Fibroblast of villous mesenchyme (primary cell): ENCODE measurements at places on chromosomes 4 and X. TPM values are rescaled to one million over a fixed set of nuclear protein-coding genes. Genes with fewer than 3 reads are reported as not detected.
A peak's percentile ranks its signal among the peaks of the same experiment; 100 is the strongest.

DNA sequence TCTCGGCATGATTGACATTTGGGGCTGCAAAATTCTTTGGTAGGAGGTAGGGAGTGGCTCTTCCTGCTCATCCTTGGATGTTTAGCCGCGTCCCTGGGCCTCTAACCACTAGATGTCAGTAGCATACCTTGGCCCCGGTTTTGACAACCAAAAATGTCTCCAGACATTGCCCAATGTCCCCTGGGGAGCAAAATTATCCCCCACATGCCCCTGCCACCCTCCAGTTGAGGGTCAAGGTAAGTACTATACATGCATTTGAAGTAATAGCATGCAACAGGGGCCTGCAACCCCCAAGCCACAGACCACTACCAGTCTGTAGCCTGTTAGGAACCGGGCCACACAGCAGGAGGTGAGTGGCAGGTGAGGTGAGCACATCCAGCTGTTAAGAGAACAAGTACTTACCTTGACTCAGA, 17.6 kb upstream of the KIAA1210 start:
- DNase-seq, result peak; percentile 11

GRCh38 chrX:74505437-74505836, 84.1 kb downstream of the SLC16A2 start:
- DNase-seq, result no peak

Gene GPR50
- not detected in 2 replicates for total RNA-seq

DNA sequence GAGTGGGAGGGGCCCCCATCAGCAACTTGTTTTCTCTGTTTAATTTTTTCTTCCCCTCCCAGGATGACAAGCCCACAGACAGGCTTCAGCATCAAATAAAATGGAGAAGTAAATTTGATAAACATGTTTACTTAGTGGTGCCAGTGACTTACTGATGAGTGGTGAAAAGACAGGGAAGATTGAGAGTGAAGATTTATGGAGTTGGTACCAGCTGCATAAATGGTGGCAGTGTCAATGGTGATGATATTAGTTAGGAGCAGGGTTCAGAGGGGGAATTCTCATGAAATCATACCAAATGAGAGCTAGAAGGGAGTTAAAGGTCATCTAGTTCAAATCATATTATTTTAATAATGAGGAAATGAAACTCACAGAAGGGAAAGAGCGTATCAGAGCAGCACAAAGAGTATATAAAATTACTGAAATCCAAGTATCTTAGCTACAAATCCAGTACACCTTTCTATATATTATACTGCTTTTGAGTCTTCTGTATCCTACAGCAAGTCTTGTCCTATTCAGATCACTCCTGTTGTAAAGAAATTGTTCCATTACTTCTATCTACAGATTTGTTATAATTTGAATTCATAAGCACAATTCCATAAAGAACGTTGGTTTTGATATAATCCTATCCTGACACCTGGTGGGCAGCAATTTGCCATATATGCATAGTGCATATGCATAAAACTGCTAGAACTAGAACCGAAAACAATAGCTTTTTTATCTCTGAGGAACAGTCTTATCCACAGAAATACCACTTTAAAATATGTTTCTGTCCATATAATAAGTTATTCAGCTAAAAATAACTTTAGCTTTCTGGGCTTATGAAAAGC, 5.0 kb downstream of the P2RY10 start:
- no peak for DNase-seq

Gene RIPPLY1
- not detected in 2 replicates for total RNA-seq

Gene PASD1
- total RNA-seq, result not detected in 2 replicates

DNA sequence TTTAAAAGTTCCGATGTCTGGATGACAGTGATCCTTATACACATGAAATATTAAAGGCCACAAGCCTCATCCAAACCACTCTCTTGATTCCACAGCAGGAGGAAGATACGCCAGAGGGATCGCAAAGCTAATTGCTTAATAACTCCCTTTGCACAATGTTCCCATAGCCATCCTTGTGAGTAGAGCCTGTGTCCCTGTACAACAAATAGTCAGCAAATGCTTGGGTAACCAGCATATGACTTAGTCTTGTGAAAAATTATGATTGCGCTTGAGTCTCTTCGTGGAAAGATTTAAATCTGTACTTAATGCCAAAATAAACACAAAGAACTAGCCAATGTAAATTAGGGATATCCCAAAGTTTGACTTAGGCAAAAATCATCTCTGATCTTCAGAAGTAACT, 31.5 kb downstream of the SLC9A7 start:
- peak; percentile 11 for DNase-seq

- DNase-seq, result no peak
Measured at GRCh38 chrX:10979956-10980355, 131.2 kb upstream of the HCCS start.

DNA sequence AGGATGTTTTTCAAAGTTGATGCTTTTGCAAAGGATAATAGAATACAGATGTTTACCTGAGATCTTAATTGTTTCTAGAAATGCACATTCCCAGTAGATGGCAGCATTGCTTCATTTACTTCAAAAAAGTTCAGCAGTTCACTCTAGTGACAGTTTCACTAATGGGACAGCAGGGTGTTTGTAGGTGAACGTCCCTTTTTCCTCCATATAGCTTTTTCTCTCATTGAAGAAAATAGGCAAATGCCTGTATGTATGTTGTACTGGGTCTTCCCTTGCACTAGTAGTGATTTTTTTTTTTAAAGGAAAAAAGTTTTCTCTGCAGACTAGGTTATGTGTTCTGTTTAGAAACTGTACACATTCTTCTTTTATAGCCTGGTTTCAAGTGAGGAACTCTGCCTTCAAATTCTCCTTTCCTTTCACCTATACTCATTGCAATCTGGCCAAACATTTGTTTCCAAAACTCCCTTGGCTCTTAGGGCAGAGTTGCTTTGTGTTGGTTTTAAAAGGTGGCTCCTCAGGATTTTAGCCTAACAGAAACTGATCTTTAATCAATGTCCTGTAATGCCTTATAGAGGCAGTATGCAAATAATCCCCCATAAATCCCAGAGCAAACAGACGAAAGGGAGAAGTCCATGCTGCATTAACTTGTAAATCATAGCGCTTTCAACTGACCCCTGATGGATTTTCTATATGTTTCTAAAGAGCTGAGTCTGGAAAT, 86.3 kb downstream of the EGF start:
- DNase-seq, result peak; percentile 70

DNA sequence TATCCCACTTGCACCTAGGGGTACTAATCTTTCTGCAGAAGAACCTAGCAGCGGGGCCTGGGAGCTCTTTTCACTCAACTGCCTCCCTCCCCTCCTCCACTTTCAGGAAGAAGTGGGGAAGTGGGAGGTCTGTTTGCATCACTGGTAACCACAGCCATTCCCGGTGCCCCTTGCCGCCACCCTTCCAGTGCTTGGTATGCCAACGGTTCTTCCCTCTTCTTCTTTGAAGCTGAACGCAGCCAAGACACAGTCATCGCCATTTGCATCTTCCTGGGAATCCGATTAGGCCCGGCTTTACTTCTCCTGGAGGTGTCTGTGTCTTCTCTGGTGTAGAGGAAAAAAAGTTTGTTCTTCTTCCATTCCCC, 47.2 kb upstream of the RBPJ start:
- DNase-seq, result no peak

Gene ARMCX4
- 8.1 and 11.2 TPM in 2 replicates for total RNA-seq

Gene PCDH19
- total RNA-seq, result 0.32 and 0.86 TPM in 2 replicates

DNA sequence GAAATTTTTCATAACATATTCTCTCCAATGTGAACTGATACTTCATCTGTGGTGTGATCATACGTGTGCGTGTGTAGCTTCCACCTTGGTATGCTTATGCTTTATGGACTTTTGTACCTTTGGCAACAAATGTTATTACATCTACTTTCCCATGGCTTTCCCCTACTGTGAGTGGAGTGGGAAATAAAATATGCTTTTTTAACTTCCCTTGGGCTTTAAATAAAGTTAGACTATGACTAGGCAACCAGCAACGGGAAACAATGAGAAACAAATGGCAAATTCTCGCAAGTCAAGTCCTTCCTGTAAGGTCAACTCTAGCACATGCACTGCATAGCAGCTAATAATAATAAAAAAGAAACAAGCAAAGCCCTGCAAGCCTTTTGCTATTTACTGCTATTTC, 205.0 kb upstream of the PDE5A start:
- DNase-seq, result no peak

- DNase-seq, result peak; percentile 33
Measured at GRCh38 chr4:132001542-132001941, 1147.6 kb upstream of the PCDH10 start.

Gene VEGFD
- total RNA-seq, result under 0.01 TPM in 1 of 2 replicates, not detected in the other

DNA sequence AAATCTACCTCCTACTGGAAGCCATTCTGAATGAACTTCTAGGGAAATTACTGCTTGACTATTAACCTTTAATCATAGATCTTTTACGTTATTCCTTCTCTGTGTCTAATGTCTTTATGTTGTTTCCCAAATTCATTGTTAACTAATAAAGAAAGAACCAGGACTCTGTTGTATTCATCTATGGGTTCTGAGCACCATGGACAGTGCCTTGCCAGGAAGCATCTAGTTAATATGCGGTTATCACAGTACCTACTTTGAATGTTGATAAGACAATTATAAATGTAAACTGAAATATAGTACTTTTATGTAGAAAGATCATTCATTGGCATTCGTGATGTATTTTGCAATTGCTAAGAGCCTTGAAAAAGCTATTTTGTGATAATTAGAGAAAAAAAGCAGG, 23.8 kb downstream of the NWD2 start:
- DNase-seq, result no peak

Gene CTAG1B
- total RNA-seq, result not detected in 2 replicates
